Bronchial smooth muscle cell (primary cell): ENCODE measurements at places on chromosomes 13 and 19. TPM values are rescaled to one million over a fixed set of nuclear protein-coding genes. Genes with fewer than 3 reads are reported as not detected.

Gene KL
- under 0.01 TPM in 1 of 2 replicates, not detected in the other for total RNA-seq

Gene CD33
- total RNA-seq = not detected in 2 replicates

Gene GPR12
- not detected in 2 replicates for total RNA-seq

Gene PDX1
- total RNA-seq = not detected in 2 replicates

Gene WBP4
- 5.9 and 8.5 TPM in 2 replicates for total RNA-seq

Gene YJEFN3
- total RNA-seq = 0.17 and 0.32 TPM in 2 replicates

Gene PSG7
- total RNA-seq = not detected in 2 replicates

Gene ZNF534
- total RNA-seq = 0.17 TPM in 1 of 2 replicates, not detected in the other

Gene PIP5K1C
- total RNA-seq = 20.3 and 33.6 TPM in 2 replicates

Gene CPAMD8
- total RNA-seq = 0.47 and 0.69 TPM in 2 replicates

Gene ZNF320
- 8.0 and 8.4 TPM in 2 replicates for total RNA-seq

Gene SAMD1
- total RNA-seq = 12.4 and 13.9 TPM in 2 replicates

Gene ZNF681
- 0.16 and 0.17 TPM in 2 replicates for total RNA-seq

Gene SWSAP1
- total RNA-seq = 0.09 and 0.47 TPM in 2 replicates

Gene CEACAM19
- total RNA-seq = 0.26 and 0.95 TPM in 2 replicates

Gene ZNF177
- 1.5 and 2.0 TPM in 2 replicates for total RNA-seq

Gene ZNF583
- total RNA-seq = 4.2 and 4.4 TPM in 2 replicates

Gene MCEMP1
- not detected in 2 replicates for total RNA-seq

Gene RASGRP4
- 0.34 TPM in 1 of 2 replicates, not detected in the other for total RNA-seq

Gene ZNF728
- total RNA-seq = 0.16 TPM in 1 of 2 replicates, not detected in the other

Gene ZNF419
- 14.2 and 14.5 TPM in 2 replicates for total RNA-seq

Gene ZNF730
- total RNA-seq = 0.52 and 0.63 TPM in 2 replicates

Gene TEX26
- 0.32 TPM in 1 of 2 replicates, not detected in the other for total RNA-seq

Gene LRRC63
- under 0.01 and 0.34 TPM in 2 replicates for total RNA-seq

Gene CACNA1A
- total RNA-seq = 25.3 and 29.3 TPM in 2 replicates

Gene JAK3
- total RNA-seq = 0.09 and 0.95 TPM in 2 replicates

Gene ZNF491
- total RNA-seq = 2.8 and 3.9 TPM in 2 replicates

Gene SLC5A5
- not detected in 2 replicates for total RNA-seq

Gene ZNF763
- total RNA-seq = 0.86 and 2.5 TPM in 2 replicates

Gene FREM2
- under 0.01 TPM in 1 of 2 replicates, not detected in the other for total RNA-seq

Gene EPS8L1
- total RNA-seq = 0.47 and 0.52 TPM in 2 replicates

Gene ZNF345
- total RNA-seq = 3.2 and 4.0 TPM in 2 replicates

Gene ZNF382
- 3.5 and 9.0 TPM in 2 replicates for total RNA-seq

Gene CEBPG
- total RNA-seq = 16.4 and 21.6 TPM in 2 replicates

Gene ZNF616
- 9.0 and 12.2 TPM in 2 replicates for total RNA-seq

Gene ITGBL1
- 127 and 183 TPM in 2 replicates for total RNA-seq

Gene TUBA3C
- total RNA-seq = not detected in 2 replicates

Gene HS6ST3
- under 0.01 TPM in 2 replicates for total RNA-seq

Gene C5AR2
- 0.16 TPM in 1 of 2 replicates, not detected in the other for total RNA-seq

Gene CD79A
- total RNA-seq = not detected in 2 replicates

Gene LILRA1
- total RNA-seq = not detected in 2 replicates

Gene CBLC
- total RNA-seq = 0.09 TPM in 1 of 2 replicates, not detected in the other

Gene MEIOSIN
- not detected in 2 replicates for total RNA-seq

Gene SLC15A1
- not detected in 2 replicates for total RNA-seq

Gene GSX1
- total RNA-seq = not detected in 2 replicates

Gene ZNF665
- 5.4 and 5.9 TPM in 2 replicates for total RNA-seq

Gene OR10H5
- under 0.01 TPM in 1 of 2 replicates, not detected in the other for total RNA-seq

Gene CNOT3
- total RNA-seq = 6.9 and 10.6 TPM in 2 replicates

Gene PLVAP
- total RNA-seq = not detected in 2 replicates

Gene RFXAP
- total RNA-seq = 1.3 TPM in 2 replicates

Gene ZNF575
- total RNA-seq = 0.16 and 0.60 TPM in 2 replicates

Gene ZNF460
- total RNA-seq = 43.7 and 67.3 TPM in 2 replicates

Gene TEX29
- 0.17 and 0.32 TPM in 2 replicates for total RNA-seq

Gene SOHLH2
- 0.69 and 1.4 TPM in 2 replicates for total RNA-seq

Gene PRTN3
- not detected in 2 replicates for total RNA-seq

Gene CTXN1
- 0.26 and 0.63 TPM in 2 replicates for total RNA-seq

Gene CLEC17A
- total RNA-seq = 0.09 and 0.16 TPM in 2 replicates
